ENCODE measurements at places on chromosomes 6 and 20. TPM values are rescaled to one million over a fixed set of nuclear protein-coding genes. Genes with fewer than 3 reads are reported as not detected.

The SCRT2 gene
- not detected for total RNA-seq

The RAD21L1 gene
- 0.09 TPM for total RNA-seq

The MACROD2 gene
- total RNA-seq: 0.74 TPM

The CD83 gene
- total RNA-seq: 2.0 TPM

The PGM3 gene
- total RNA-seq: 27.1 TPM

The NEDD9 gene
- total RNA-seq: 40.6 TPM

The KIFC1 gene
- 47.9 TPM for total RNA-seq

The PEX6 gene
- total RNA-seq: 9.1 TPM

The KHDRBS2 gene
- not detected for total RNA-seq

The PNLDC1 gene
- 0.06 TPM for total RNA-seq

The TMEM200A gene
- total RNA-seq: 0.03 TPM

The VGLL2 gene
- total RNA-seq: not detected

The RNF217 gene
- total RNA-seq: 7.3 TPM

The GNMT gene
- 0.10 TPM for total RNA-seq

The SYTL3 gene
- 0.98 TPM for total RNA-seq

The CST4 gene
- total RNA-seq: not detected

The PAK1IP1 gene
- 21.4 TPM for total RNA-seq

The MMS22L gene
- 9.5 TPM for total RNA-seq

The ECT2L gene
- not detected for total RNA-seq

The EYS gene
- total RNA-seq: 0.19 TPM

The BMP2 gene
- total RNA-seq: 0.47 TPM

The KCNK15 gene
- 0.74 TPM for total RNA-seq

All from A549 treated with CORT108297 at 1 μM for 4 hours (cell line).